ENCODE measurements at places on chromosomes 5 and 9.

DNA sequence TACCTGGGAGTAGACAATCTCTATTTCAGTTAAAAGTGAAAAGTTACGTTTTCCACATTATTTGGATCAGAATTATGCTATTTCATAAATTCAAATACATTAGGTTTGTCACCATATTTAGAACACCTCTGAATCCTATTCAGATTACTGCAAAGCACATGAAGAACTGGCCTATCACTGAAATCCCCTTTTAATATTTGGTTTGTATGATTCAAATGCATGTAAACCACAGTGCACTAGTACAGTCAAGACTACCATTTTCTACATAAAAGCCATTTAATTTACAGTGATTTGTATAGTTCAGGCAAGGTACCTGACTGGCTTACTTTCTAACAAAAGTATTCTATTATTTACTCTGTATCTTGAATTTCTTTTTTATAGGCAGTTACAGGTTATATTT, 212.5 kb downstream of the MEF2C start:
- no peak for DNase-seq

DNA sequence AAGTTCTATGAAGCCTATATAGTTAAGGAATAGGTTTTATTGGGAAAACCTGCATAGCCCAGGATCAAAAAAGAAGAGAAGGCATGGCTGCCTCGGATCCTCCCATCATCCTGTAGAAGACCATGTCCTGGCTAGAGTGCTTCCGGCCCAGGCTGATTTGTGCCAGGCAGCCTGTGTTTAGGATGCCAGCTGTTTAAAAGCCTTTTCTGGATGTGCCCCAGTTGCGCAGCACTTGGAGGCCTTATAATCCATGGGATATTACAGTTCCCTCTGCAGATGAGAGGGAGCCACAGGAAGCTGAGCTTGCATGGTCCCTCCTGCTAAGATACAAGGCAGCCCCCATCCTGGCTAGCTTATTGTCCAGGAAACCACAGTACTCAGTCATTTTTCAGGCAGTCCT, 97.9 kb downstream of the CHSY3 start:
- no peak for DNase-seq

DNA sequence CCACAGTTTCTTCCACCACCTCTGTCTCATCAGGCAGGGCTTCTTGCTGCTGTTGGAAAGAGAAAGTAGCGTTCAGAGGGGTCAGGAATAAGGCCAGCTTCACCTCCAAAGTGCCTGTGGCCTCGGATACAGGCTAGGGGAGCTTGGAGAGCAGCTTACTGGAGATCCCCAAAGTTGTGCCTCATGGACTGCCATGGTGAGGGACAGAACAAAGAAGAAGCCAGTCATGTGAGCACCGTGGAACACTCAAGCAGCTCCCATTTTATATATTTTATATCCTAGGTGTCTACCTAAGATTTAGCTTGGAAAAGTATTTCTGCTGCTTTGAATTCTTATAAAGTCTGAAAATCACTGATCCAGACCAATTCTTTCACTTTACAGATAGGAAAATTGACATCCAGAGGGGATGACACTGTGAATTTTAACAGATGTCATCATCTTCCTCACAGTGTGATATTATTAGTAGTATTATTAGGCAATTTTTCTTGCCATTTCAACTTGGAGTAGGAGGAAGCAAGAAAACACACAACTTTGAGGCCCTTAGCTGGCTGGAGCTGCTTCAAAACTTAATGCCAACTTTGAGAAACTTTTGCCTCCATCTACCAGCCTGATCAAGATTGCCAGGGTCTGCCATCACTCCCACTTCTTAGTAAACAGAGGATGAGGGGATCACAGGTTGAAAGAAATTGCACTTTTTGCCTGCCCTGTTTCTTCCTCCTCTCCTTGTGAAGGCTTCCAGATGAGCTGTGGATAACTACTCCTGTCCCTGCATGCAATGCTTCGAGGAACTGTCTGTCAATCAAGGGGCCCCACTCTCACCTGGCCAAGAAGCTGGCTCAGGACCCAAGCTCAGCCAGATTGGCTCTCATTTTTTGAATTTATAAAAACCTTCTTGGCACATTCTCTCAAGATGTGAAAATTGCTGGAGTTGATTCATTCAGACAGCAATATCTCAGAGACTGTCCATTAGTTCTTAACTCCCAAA, 11.8 kb downstream of the SPARC start:
- no peak for DNase-seq

DNA sequence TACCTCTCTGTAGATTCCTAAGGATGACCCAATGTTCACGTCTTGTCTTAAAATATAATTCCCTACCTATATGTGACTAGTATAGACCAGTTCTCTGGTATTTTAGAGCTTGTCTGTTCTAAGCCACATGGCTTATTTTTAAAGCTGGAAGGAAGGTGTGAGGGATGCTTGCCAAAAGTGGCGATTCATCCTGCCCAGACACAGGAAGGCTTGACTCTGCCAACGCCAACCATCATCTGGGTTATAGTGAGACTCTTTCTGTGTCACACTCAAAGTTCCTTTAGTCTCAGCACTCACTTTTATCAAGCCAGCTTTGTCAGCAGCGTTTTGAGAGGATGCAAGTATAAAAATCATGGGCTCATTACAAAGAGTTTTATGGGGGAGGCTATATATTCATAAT, 500.0 kb downstream of the PTPRD start:
- no peak for DNase-seq

GRCh38 chr9:83219924-83220438, 157.0 kb upstream of the RASEF start:
- no peak for DNase-seq

DNA sequence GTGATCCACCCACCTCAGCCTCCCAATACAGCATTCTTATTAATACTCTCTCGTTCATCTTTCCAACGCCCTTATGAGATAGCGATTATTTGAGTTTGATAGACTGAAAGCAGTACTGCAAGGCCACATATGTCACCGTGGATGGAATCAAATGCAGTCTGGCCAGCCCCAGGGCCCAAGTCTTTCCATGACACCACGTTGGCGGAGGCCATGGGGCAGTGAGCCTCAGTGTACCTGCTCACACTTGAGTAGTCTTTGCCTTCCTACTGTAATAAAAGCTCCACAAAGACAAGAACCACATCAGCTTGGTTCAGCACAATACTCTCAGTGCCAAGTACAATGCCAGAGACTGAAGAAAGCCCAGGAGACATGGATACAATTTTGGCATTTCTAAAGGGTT, 88.5 kb downstream of the TTLL11 start:
- no peak for DNase-seq

- no peak for DNase-seq
Observed at GRCh38 chr5:73393611-73394489, 54.7 kb downstream of the FOXD1 start.

DNA sequence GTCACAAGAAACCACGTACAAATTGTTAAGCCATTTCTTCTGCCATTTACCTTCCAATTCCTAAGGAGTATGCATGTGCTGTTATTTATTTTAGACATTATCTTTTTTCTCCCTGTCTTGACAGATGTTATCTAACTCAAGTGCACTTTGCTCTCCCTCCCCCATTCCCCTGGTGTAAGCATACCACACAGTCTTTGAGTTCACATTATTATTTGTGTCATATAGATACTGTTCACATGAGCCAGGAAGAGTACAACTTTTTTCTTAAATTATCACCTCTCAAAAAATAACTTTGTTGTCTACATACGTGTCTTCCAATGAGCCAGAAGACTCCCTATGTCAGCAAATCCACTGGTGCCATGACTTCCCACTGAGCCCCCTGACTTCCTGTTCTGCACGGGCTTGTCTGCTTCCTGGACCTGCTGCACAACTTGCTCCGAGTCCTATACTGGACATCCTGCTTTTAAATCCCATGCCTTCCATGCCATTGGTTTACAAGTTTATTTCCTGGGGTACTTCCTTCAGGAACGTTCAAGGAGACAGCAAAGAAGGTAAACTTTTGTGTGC, 19.9 kb upstream of the FAM120A start:
- DNase-seq: no peak

DNA sequence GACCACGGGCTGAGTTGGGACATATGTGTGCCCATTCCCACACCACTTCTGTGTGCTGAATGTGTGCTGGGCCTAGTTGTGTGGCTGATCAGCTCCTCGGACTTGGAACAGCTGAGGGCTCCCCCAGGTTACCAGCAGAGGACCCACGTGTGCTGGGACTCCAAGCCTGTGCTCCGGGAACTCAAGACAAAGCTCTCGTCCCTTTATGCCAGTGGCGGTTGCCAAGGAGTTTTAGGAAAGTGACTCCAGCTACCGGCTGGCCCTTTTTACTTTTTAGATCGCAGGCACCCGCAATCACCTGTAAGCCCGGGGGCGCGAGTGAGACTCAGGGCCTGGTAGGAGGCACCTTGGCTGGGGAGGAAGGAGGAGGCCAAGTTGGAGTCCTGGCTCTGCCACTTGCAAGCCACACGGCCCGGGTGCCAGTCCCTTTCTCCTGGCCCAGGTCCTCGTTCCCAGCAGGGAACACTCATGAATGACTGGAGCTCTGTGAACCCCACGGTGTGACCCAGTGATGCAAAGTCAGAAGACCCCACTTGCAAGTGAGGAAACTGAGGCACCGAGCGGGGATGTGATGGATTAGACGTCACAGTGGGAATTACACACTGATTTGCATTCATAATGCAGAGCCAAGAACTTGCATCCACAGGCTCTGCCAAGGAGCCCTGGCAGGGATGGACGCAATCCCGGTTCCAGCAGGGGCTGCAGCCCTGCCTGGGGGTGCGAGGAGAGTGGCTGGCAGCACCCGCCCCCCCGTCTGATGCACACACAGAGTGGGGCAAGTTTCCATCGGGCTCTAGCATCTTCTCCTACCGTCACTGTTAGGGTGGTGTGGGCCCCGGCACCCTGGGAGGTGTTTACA, 26.9 kb downstream of the CRB2 start:
- DNase-seq: no peak

Data from RKO (cell line).